ENCODE measurements at places on chromosomes 7 and 10. TPM values are rescaled to one million over a fixed set of nuclear protein-coding genes. Genes with fewer than 3 reads are reported as not detected.

HTRA1 gene
- not detected for total RNA-seq

ATRNL1 gene
- total RNA-seq, result not detected

TTYH3 gene
- 20.0 TPM for total RNA-seq

VGF gene
- not detected for total RNA-seq

VSTM4 gene
- not detected for total RNA-seq

KLF6 gene
- 1,887 TPM for total RNA-seq
